ENCODE measurements at places on chromosomes 13 and 19. TPM values are rescaled to one million over a fixed set of nuclear protein-coding genes. Genes with fewer than 3 reads are reported as not detected.

ZNF573 gene
- 14.7 TPM for polyA plus RNA-seq

KCNRG gene
- polyA plus RNA-seq = 1.1 TPM

SCAF1 gene
- not detected for polyA plus RNA-seq

TMPRSS9 gene
- not detected for polyA plus RNA-seq

ALDH16A1 gene
- polyA plus RNA-seq = 70.0 TPM

- H3K4me3 ChIP-seq = peak overlapping the region; percentile 87
- no peaks in the 10 kb centered on the region for H3K36me3 ChIP-seq
- H3K27me3 ChIP-seq = peaks cover 99% of the 10 kb centered on the region
- peak overlapping the region; percentile 31 for H3K27ac ChIP-seq
Observed at GRCh38 chr19:49422407-49423070, 702 bp downstream of the PTH2 start.

GRCh38 chr19:35167251-35168119 is 12.9 kb downstream of the FXYD5 start:
- H3K27ac ChIP-seq = peak overlapping the region; percentile 95
- peaks cover 40% of the 10 kb centered on the region for H3K4me1 ChIP-seq
- H3K27me3 ChIP-seq = no peaks in the 10 kb centered on the region
- H3K36me3 ChIP-seq = peaks cover 28% of the 10 kb centered on the region
- H3K4me3 ChIP-seq = peak overlapping the region; percentile 86
- peak; percentile 38 for DNase-seq

- H3K27ac ChIP-seq = no peak overlapping the region
- no peaks in the 10 kb centered on the region for H3K36me3 ChIP-seq
- H3K4me1 ChIP-seq = no peaks in the 10 kb centered on the region
- no peaks in the 10 kb centered on the region for H3K27me3 ChIP-seq
- no peak for DNase-seq
- no peak overlapping the region for H3K4me3 ChIP-seq
Observed at GRCh38 chr13:68982961-68983619, 1124.5 kb upstream of the ATXN8OS start.

DNA sequence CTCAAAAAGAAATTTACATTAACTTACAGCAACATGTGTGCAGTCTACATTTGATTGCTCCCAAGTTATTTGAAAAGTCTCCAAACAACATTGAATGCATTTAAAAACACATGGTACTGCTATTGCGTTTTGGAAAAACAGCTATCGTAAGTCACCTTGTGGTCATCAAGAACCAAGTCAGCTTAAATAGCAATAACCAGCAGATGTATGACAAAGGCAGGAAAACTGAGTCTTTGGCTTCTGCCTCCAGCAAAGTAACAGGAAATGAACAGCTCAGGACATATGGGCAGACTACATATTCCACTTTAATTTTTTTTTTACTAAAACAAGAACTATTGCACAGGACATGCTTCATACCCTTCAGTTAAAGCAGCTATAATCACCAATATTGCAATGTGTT is 580.6 kb upstream of the SPRY2 start:
- H3K4me1 ChIP-seq = no peaks in the 10 kb centered on the region
- H3K27me3 ChIP-seq = no peaks in the 10 kb centered on the region
- DNase-seq = no peak
- no peaks in the 10 kb centered on the region for H3K36me3 ChIP-seq
- H3K27ac ChIP-seq = no peak overlapping the region

- H3K27me3 ChIP-seq = no peaks in the 10 kb centered on the region
- H3K4me1 ChIP-seq = peaks cover 4% of the 10 kb centered on the region
- H3K27ac ChIP-seq = no peak overlapping the region
- no peak overlapping the region for H3K4me3 ChIP-seq
- H3K36me3 ChIP-seq = no peaks in the 10 kb centered on the region
Observed at GRCh38 chr19:9075064-9075949, 11.6 kb upstream of the OR1M1 start.

GRCh38 chr13:60425332-60425731 is 28.3 kb downstream of the TDRD3 start:
- no peak overlapping the region for H3K27ac ChIP-seq
- peaks cover 13% of the 10 kb centered on the region for H3K4me1 ChIP-seq
- no peak overlapping the region for H3K4me3 ChIP-seq
- H3K27me3 ChIP-seq = no peaks in the 10 kb centered on the region
- H3K36me3 ChIP-seq = no peaks in the 10 kb centered on the region

- peaks cover 9% of the 10 kb centered on the region for H3K27me3 ChIP-seq
- DNase-seq = no peak
- H3K4me1 ChIP-seq = no peaks in the 10 kb centered on the region
Observed at GRCh38 chr13:43992211-43992610, 112.5 kb downstream of the LACC1 start.

DNA sequence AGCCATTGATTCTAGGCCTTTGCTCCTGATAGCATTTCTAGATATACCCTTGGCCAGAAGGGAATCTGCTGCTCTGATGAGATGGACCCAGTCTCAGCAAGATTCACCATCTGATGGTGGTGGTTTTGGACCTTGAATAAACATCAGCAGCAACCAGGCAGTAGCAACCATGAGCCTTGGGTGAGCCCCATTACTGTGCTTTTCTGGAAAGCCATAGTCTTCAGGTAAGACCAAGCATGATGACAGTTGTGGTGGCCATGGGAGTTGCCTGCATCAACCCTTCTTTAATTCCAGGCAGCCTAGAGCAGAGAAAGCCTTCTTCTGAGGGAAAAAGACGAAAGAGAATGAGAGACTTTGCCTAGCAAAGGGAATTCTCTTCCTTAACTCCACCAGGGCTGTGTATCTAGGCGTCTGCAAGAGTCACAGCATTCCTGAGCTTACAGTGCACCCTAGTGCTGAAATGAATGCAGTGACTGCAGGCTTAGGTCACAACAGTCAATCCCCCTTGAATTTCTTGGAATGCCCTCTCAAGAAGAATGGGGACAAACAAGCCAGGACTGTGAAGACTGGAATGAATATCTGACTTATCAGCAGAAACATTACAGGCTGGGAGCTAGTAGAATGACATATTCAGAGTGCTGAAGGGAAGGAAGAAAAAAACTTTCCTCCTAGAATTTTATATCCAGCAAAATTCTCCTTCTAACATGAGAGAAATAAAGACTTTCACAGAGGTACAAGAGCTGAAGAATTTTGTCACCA is 942.4 kb upstream of the PCDH20 start:
- no peaks in the 10 kb centered on the region for H3K27me3 ChIP-seq
- no peak overlapping the region for H3K4me3 ChIP-seq
- H3K27ac ChIP-seq = no peak overlapping the region
- H3K36me3 ChIP-seq = no peaks in the 10 kb centered on the region
- no peak for DNase-seq
- no peaks in the 10 kb centered on the region for H3K4me1 ChIP-seq

GRCh38 chr13:47904891-47905290 is 96.2 kb downstream of the SUCLA2 start:
- no peaks in the 10 kb centered on the region for H3K4me1 ChIP-seq
- peaks cover 24% of the 10 kb centered on the region for H3K36me3 ChIP-seq
- DNase-seq = no peak
- no peaks in the 10 kb centered on the region for H3K27me3 ChIP-seq
- no peak overlapping the region for H3K4me3 ChIP-seq

DNA sequence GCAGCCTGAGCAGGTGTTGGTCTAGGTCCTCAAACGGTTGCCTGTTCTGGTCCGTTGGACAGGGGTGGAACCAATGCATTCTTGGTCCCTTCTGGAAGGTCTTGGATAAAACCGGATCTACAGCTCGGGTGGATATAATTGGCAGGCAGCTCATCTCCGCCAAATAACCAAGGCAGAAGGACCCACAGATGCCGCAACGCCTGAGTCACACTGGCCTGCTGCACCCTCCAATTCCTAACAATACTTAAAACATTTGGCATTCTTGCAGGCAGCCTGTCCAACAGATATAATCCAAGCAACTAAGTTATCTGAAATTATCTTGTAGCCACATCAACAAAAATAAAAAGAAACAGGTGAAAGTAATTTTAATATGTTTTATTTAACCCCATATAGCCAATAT is 59.0 kb upstream of the FGF14 start:
- H3K4me1 ChIP-seq = peaks cover 4% of the 10 kb centered on the region
- H3K27me3 ChIP-seq = no peaks in the 10 kb centered on the region
- H3K36me3 ChIP-seq = no peaks in the 10 kb centered on the region
- no peak overlapping the region for H3K27ac ChIP-seq
- no peak overlapping the region for H3K4me3 ChIP-seq
- DNase-seq = no peak

DNA sequence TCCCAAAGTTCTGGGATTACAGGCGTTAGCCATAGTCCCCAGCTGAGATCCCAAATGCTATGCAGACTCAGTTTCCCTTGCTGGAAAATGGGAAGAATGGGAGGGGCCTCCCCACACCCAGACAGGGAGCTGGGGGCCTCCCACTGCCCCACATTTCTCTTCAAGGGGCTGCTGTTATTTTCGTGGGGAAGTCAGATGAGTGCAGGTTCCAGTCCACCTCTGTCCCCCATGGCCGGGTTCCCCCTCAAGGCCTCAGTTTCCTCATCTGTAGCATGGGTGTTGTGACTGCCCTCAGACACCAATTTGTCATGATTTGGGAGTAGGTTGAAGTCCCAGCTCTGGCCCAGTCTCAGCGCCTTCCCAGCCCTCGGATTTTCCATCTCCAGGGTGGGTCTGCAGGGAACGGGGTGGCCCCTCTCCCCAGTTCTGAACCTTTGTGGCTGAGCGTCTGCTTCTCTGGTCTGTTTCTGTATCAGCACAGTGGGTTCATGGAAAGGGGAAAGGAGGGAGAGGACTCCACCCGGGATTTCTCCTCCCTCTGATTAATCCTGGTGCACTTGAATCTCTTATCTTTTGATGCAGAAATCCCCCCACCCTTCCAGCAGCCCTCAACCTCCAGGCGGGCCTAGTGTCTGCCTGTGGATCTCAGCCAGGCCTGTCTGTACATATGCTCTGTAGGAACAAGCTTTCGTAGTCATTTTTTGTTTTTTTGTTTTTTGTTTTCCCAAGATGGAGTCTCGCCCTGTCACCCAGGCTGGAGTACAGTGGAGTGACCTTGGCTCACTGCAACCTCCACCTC is 12.2 kb downstream of the NFIC start:
- peaks cover 15% of the 10 kb centered on the region for H3K4me1 ChIP-seq
- no peaks in the 10 kb centered on the region for H3K36me3 ChIP-seq
- no peaks in the 10 kb centered on the region for H3K27me3 ChIP-seq

- no peak overlapping the region for H3K27ac ChIP-seq
- peaks cover 8% of the 10 kb centered on the region for H3K4me1 ChIP-seq
- no peak overlapping the region for H3K4me3 ChIP-seq
- no peaks in the 10 kb centered on the region for H3K27me3 ChIP-seq
- no peaks in the 10 kb centered on the region for H3K36me3 ChIP-seq
Observed at GRCh38 chr19:7930765-7931164, 4.8 kb upstream of the CTXN1 start.

DNA sequence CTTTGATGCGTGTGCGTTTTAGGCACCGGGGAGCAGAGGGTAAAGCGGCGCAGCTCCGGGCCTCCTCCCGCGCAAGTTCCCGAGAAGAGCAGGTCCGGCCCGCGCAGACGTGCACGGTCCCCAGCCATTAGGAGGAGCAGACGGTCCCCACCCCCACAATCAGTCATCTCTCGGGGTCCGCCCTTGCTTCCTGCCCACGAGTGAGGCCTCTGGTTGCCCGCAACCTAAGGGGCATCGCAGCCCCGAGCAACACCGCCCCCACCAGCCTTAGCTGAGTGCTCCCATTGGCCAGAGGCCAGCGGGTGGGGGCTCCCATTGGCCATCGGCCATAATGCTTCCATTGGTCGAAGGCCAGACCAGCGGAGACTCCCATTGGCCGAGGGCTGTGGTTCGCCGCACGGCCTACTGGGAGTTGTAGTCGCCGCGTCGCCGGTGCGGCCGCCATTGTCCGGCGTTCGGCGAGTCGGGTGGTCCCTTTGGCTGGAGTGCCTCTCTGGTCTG is at the start of gene ZNF8:
Gene ZNF8 (plus strand): TSS at position 415 of the 501 bp plus-strand sequence. CDS start 127 bp downstream, outside the sequence.
- H3K27ac ChIP-seq = peak within 1 kb of the TSS; percentile 97
- H3K27me3 ChIP-seq = no peaks in the 10 kb centered on the region
- peak; percentile 96 for DNase-seq
- H3K4me3 ChIP-seq = peak within 1 kb of the TSS; percentile 98

DNA sequence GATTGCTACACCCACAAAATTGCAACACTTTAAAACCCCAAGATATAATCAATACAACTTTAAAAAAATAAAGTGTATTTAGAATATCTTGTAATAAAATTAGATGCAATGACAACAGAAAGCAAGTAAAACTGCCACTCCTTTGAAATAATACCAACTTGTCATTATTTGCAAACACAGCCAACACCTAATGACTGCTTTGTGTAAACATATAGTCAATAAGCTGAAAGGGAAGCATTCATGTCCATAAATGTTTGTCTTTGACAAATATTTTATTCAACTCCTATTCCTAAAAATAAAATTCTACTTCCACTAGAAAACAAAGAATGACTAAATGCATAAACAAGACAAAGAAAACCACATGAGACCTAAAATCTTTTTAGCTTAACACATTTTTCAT is 6.6 kb downstream of the SMAD9 start:
- no peaks in the 10 kb centered on the region for H3K4me1 ChIP-seq
- no peak overlapping the region for H3K27ac ChIP-seq
- no peaks in the 10 kb centered on the region for H3K36me3 ChIP-seq
- H3K4me3 ChIP-seq = no peak overlapping the region
- no peak for DNase-seq

DNA sequence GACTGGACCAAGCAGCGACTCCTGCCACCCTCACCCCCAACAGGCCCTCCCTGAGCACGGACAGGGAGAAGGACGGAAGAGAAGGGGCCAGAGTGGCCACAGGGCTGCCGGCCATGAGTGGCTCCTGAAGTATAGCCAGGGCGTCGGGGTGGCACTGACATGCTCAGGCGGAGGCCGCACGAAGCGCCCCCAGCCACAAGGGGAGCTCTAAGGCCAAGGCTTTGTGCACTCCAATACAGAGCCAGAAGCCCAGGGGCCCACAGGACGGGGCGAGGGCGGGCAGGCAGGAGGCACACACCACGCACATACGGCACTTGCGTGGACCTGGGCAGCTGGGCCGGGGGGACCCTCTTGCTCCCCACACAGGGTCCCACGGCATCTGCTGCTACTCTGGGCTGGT is 52.0 kb downstream of the KLF2 start:
- DNase-seq = peak; percentile 26
- no peak overlapping the region for H3K27ac ChIP-seq
- H3K4me3 ChIP-seq = no peak overlapping the region

- no peaks in the 10 kb centered on the region for H3K27me3 ChIP-seq
- no peaks in the 10 kb centered on the region for H3K36me3 ChIP-seq
- H3K4me1 ChIP-seq = peaks cover 7% of the 10 kb centered on the region
- H3K27ac ChIP-seq = no peak overlapping the region
- DNase-seq = no peak
Observed at GRCh38 chr19:46809534-46810272, 21.3 kb upstream of the SLC1A5 start.

GRCh38 chr19:6767357-6768235 is at the start of gene SH2D3A:
SH2D3A (minus strand) TSS chr19:6767435; CDS start chr19:6763748, 3,687 bp downstream.
- H3K27ac ChIP-seq = peak within 1 kb of the TSS; percentile 97
- no peaks in the 10 kb centered on the region for H3K27me3 ChIP-seq
- H3K4me1 ChIP-seq = peaks cover 41% of the 10 kb centered on the region
- DNase-seq = peak; percentile 92
- H3K4me3 ChIP-seq = peak within 1 kb of the TSS; percentile 96

DNA sequence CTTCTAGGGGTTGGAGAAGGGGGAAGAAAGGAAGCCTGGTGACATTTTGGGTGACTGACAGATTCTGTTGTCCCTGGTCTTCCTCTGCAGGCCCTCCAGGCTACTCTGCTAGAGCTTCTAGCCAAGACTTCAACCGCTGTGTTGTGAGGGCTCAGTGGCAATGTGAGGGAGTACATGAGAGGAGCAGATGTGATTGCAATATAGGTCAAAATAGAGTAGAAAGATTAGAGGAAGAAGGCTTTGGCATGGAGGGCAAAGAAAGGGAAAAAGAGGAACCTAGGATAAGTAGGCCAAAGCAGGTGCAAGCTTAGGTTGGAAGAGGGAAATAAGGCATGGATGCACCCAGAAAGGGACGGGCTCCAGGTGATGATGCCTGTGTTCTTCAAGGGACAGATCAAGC is 216.9 kb downstream of the RGCC start:
- no peaks in the 10 kb centered on the region for H3K27me3 ChIP-seq
- no peak overlapping the region for H3K27ac ChIP-seq
- no peaks in the 10 kb centered on the region for H3K4me1 ChIP-seq
- H3K36me3 ChIP-seq = no peaks in the 10 kb centered on the region
- DNase-seq = no peak
